ENCODE measurements at places on chromosomes 7 and 10.

- peak; percentile 60 for DNase-seq
These were observed 45.4 kb downstream of the PAX2 start for GRCh38 chr10:100790761-100791208.

- DNase-seq = no peak
These were observed 62.0 kb upstream of the JCAD start for GRCh38 chr10:30121401-30121800.

DNA sequence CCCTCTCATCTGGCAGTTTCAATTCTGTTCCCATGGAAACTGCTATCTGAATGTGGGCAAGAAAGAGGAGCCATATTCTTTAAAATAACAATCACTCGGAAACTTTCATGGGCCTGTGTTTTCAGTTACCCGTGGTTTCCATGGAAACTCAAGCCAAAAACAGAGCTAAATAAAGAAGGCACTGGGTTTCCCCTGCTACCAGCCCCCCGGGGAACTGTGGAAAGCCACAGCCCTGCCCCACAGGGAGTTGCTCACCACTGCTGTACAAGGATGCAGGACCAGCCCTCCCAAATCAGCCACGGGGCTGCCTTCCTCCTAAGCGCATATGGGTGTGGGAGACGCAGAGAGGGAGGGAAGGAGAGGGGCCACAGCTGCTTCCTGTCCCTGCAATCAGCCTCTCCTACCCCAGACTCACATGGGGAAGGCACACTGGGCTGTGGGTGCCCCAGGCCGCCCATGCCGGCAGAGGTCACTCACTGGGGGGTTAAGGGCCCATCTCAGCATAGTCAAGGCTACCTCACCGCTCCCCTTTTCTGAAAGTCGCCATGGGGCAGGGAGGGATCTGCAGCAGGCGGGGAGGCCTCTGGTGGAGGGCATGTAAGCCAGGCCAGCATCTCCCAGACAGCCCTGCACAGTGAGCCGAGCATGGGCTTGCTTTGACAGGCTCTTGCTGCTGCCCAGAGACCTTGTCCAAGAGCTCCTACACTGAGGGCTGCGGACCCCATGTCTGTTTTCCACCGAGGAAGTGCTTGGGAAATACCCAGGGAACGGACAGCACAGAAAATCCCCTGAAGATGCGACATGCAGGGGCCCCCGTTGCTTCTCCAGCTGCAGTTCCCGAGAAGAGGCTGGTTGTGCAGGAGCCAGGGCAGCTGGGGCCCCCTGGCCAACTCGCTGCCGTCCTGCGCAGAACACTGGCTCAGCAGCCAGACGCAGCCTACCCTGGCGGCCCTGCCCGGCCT, 157.3 kb upstream of the PPP2R2D start:
- peak; percentile 82 for DNase-seq

DNA sequence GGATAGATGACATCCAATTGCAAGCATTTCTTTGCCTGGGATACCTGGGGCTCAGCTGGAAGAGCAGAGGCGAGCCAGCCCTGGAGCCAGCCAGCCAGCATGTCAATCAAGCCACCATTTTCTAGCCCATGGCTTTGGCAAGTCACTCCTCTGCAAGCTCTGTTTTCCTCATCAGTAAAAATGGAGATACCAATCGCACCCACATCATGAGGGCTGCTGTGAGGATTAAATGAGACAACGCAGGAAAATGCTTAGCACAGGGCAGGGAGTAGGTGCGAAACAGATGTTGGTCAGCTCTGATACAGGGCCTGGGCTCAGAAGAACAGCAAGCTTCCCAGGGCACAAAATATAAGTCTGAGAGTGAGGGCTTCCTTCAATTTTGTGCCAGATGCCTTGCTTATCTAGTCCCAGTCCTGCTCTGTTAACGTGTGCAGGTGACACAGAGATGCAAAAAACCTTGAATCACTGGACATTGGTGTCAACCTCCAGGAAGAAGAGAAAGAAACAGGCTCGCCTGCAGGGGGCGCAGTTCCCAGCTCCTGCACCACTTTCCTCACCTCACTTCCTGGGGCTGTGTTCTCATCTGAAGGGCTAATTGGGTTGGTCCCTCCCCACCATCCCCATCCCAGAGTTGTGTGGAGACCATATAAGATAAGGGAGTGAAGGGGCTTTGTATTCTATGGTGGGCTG, 72.8 kb upstream of the CACUL1 start:
- no peak for DNase-seq

- no peak for DNase-seq
These were observed 53.0 kb upstream of the GTF2I start for GRCh38 chr7:74604326-74605020.

- no peak for DNase-seq
These were observed 126.4 kb downstream of the RNLS start for GRCh38 chr10:88456730-88457129.

DNA sequence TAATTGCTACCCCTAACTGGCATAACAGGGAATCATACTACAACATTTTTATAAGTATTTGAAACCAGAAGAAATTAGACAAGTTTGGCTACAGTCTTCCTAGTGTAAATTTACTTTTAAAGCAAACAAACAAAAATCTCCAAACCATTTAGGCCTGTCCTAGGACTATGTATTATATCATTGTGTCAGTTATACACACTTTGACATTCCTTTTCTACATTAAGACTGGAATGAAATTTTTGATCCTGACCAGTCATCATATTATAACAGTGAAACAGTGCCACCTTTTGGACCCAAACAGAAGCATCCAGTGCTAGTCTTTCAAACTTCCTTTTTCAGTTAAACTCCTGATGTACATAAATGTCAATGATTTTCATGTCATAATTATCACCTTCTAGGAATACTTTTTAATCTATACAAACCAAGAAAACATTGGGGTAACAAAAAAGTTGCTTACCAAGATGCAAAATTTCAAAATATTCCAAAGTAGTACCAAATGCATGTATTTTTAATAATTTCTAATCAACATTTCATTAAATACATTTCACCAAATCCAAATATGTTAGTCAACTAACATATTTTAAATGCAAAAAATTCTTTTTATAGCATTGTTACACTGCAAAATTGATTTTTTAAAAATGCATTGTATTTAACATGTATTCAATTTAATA, 75.7 kb downstream of the IMMP2L start:
- DNase-seq = peak; percentile 47

DNA sequence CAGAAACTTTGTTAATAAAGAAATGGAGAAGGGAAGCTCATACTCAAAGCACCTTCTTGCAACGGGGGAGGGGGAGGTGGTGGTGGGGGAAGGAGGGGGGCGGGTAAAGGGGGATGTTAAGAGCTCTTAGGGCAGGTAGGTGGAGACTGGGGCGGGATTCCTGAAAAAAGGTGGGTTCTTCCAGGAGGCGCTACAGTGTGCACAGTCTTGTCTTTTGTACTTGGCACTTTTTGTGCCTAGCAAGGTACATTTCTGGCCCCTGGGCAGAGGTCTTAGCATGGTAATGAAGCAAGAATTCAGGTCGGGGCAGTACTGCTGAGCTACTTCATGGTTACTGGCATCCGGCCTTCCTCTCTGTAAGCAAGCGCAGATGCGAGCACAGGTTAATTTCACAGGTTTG, 15.2 kb upstream of the LAMB4 start:
- DNase-seq = peak; percentile 21

GRCh38 chr7:1236132-1236661, 3.5 kb downstream of the UNCX start:
- peak; percentile 89 for DNase-seq

- DNase-seq = no peak
These were observed 65.9 kb downstream of the CREB3L2 start for GRCh38 chr7:137935884-137936508.

- no peak for DNase-seq
These were observed 21.7 kb upstream of the OR2A5 start for GRCh38 chr7:144027070-144027469.

DNA sequence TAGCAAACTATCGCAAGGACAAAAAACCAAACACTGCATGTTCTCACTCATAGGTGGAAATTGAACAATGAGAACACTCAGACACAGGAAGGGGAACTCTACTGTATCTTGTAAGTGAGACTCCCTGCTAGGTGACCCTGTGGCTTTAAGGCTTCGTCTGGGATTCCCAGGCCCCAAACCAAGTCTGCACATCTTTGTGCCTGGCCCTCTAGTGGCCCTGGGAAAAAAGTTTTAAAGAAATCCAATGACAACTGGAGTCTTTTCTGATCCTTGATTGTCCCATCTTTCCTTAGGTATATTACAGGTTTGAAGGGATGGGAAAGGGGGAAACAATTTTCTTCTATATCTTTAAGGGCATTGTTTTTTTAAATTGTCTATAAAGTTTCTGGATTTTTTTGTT, 10.6 kb upstream of the LIPM start:
- peak; percentile 11 for DNase-seq

DNA sequence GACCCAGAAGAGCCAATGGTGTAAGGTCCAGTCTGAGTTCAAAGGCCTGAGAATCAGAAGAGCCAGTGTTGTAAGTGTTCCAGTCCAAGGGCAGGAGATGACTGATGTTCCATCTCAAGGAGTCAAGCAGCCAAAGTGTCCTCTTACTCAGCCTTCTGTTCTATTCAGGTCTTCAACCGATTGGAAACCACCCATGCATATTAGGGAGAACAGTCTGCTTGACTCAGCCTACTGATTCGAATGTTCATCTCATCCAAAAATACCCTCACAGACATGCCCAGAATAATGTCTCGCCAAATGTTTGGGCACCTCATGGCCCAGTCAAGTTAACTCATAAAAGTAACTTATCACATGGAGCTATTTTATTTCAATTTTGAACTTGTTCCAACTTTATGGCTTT, 2.9 kb upstream of the WDFY4 start:
- DNase-seq = no peak

DNA sequence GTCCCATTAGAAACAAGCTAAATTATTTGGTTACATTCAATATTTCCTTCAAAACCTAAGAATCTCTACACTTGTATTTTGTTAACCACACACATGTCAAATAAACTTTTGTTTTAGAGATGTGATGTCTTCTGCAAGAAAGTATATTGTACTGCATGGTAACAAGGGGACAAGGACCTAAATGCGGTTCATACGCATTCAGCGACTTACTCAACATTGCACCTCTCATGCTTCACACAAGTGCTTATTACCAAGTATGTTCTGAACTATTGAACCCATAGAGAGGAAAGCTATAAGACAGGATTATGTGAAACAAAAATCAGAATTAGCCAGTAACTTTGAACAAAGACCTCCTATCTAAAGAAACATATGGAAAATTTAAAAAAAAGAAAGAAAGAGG, 68.3 kb downstream of the CREB5 start:
- no peak for DNase-seq

GRCh38 chr7:151018421-151019129, 5.7 kb downstream of the ATG9B start:
- peak; percentile 82 for DNase-seq

- DNase-seq = no peak
These were observed 13.1 kb downstream of the EZH2 start for GRCh38 chr7:148871030-148871429.

- DNase-seq = no peak
These were observed 26.0 kb downstream of the EN2 start for GRCh38 chr7:155483868-155484325.

DNA sequence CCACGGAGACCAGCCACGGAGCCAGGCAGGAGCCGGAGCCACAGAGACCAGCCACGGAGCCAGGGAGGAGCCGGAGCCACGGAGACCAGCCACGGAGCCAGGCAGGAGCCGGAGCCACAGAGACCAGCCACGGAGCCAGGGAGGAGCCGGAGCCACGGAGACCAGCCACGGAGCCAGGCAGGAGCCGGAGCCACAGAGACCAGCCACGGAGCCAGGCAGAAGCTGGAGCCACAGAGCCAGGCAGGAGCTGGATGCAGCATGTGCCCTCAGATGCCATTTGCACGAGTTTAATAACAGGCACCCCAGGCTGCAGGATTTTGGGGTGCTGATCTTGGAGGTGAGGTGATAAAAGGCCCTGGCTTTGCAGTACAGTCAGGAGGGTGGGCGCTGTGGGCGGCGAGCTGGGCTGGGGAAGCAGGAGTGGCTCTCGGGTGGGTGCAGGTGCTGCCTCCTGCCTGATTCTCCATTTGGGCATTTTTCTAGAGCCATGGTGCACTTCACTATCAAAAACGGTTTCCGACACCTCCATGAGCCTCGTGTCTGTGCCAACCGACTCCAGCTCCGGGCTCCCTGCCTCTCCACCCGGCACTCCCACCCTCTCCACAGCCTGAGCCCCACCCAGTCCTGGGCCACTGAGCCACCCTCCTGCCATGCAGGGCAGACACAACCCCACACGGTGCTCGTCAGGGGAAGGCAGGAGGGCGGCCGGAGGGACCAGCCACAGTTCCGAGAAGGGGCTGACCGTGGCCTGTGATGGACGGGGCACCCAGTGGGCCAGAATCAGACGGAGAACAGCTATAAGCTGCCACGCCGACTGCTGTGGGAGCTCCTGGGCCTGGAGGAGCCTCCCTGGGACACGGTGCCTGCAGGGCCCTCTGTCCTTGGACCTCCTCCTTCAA, 40.8 kb upstream of the NKX6-2 start:
- no peak for DNase-seq

DNA sequence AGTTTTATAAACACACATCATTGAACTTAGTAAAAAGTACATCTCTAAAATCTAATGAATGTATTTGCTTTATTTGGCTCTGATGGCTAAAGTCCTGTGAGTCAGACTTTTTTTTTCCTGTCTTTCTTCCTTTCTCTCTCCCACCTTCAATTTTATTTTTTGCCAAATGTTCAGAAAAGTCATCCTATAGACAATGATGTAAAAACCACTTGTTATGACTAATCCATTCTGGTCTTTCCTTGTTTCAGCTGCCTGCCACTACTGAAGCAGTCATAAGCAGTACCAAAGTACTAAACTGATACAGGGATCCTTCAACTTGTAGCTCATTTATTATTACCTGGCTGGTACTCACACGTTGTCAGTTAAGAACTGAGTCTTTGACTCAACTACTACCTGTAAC, 23.9 kb downstream of the HECTD2 start:
- no peak for DNase-seq

DNA sequence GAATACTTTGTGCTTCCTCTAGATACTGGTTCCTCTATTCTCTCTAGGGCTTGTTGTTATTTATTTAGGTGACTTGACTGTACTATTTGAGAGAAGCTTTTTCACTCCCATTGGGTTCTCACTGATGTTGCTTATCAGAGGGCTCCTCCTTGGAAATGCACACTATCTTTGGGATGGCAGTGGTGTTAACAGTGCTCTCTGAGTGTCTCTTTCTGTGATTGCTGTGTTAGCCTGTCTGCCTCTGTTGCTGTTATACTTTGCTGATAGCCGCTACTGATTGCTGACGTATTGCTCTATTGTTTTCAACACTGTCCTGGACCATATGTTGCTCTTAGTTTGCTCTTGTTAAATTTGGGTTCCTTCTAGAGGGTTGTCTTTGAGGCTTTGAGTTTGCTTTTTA, 34.7 kb downstream of the ZNF33A start:
- no peak for DNase-seq

GRCh38 chr10:58971211-58971610, 205.2 kb upstream of the PHYHIPL start:
- no peak for DNase-seq
